Brain pericyte (primary cell): ENCODE measurements at places on chromosomes 3 and 15.

- no peak for DNase-seq
Observed at GRCh38 chr3:55702822-55703221, 215.7 kb upstream of the WNT5A start.

GRCh38 chr15:72285927-72286516 is 13.7 kb upstream of the PARP6 start:
- no peak for DNase-seq

- DNase-seq = no peak
Observed at GRCh38 chr3:183189641-183190040, 27.1 kb upstream of the LAMP3 start.

GRCh38 chr3:100068826-100069225 is 45.5 kb downstream of the FILIP1L start:
- no peak for DNase-seq

GRCh38 chr3:187336322-187336721 is 31.9 kb upstream of the RTP4 start:
- no peak for DNase-seq
